CD4-positive, alpha-beta memory T cell (primary cell): ENCODE measurements at places on chromosomes 6 and 20.

DNA sequence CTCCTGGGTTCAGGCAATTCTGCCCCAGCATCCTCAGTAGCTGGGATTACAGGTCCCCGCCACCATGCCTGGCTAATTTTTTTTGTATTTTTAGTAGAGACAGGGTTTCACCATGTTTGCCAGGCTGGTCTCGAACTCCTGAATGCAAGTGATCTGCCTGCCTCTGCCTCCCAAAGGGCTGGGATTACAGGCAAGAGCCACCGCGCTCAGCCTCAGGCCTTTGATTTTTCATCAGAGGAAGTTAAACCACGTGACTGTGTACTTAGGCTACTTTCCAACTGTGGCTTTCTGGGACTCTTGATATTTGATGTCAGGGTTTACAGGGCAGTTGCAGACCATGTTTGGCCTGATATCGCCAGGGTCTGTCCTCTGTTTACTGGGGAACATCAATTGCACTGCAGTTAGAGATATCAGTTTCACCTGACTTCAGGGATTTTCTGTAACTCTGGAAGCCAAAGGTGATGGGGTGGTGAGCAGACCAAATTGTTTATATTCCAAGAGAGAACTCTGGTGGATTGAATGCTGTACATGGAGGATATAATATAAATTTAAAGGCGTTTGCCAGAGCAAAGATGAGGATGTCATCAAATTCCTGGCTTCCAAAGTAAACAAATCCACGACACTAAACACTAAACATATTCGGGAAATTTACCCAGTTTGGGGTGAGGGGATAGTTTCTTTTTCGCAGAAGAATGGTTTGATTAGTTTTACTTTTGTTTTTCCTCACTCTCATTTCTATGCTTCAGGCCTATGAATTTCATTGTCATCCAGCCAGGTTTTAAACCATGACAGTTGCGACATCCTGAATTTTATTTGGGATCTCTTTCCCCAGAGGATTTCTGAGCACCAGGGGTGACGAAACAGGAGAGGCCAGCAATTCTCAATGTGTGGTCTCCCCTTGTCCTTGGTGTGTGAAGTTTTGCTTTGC, 4.2 kb downstream of the PSMF1 start:
- H3K4me1 ChIP-seq, result peaks cover 60% of the 10 kb centered on the region
- no peak overlapping the region for H3K4me3 ChIP-seq
- H3K27ac ChIP-seq, result no peak overlapping the region
- H3K36me3 ChIP-seq, result peaks cover 36% of the 10 kb centered on the region
- no peaks in the 10 kb centered on the region for H3K27me3 ChIP-seq

DNA sequence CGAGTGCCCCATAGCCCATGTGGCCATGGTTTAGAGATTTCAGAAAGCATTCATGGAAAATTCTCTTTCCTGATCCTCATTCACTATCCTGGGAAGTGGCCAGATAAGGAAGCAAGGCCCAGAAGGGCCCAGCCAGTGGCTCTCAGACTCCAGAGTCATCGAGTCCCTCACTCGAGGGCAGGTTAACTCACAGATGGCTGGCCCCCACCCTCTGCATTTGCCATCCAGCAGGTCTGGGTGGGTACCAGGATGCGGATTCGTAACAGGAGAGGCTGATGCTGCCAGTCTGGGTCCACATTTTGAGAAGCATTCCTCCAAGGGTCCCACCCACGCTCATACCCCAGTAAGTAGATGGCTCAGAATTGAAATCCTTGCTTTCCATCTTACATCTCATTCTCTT, 3.8 kb upstream of the SSTR4 start:
- no peaks in the 10 kb centered on the region for H3K4me1 ChIP-seq
- H3K4me3 ChIP-seq, result no peak overlapping the region
- no peaks in the 10 kb centered on the region for H3K27me3 ChIP-seq
- DNase-seq, result no peak
- H3K36me3 ChIP-seq, result no peaks in the 10 kb centered on the region

- H3K4me3 ChIP-seq, result no peak overlapping the region
- H3K4me1 ChIP-seq, result no peaks in the 10 kb centered on the region
- DNase-seq, result no peak
- no peaks in the 10 kb centered on the region for H3K36me3 ChIP-seq
- no peaks in the 10 kb centered on the region for H3K27me3 ChIP-seq
These were observed 61.1 kb upstream of the ZFP64 start for GRCh38 chr20:52252664-52253063.

GRCh38 chr6:92847988-92848387, 571.4 kb downstream of the EPHA7 start:
- no peaks in the 10 kb centered on the region for H3K4me1 ChIP-seq
- no peak overlapping the region for H3K27ac ChIP-seq
- no peak for DNase-seq
- no peaks in the 10 kb centered on the region for H3K27me3 ChIP-seq
- H3K36me3 ChIP-seq, result no peaks in the 10 kb centered on the region

DNA sequence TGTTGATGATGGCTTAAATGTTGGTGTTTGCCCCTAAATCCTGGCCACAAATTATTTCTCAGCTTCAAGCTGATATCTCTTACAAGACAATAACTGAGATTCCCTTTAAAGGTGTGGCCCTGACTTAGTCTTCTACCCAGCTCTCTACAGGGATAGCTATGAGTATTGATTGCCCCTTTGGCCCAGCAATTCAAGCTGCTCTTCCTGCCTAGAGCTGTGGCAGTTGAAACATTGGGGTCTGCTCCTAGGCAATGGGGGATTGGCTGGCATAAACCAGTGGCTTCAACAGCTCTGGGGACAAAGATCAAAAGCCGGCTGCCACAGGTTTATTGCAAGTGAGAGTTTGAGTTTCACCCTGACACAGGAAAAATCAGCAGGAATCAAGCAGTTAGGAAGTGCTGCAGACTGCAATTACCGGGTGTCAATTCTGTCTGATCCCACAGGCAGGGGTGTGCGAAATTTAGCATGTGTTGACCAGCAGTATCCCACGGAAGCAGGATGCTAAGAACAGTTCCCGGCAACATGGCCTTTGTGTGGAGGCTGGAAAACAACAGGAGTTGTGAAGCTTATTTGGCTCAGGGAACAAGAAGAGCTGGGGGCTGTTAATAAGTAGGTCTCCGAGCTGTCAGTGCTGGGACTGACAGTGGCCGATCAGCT, 66.2 kb upstream of the IYD start:
- H3K36me3 ChIP-seq, result no peaks in the 10 kb centered on the region
- no peak for DNase-seq
- no peak overlapping the region for H3K4me3 ChIP-seq
- H3K27ac ChIP-seq, result no peak overlapping the region
